ENCODE measurements at places on chromosomes 3 and 15.

- DNase-seq, result no peak
Observed at GRCh38 chr3:21792176-21792575, 41.2 kb upstream of the ZNF385D start.

- DNase-seq, result no peak
Observed at GRCh38 chr3:188270423-188270972, 116.5 kb downstream of the LPP start.

DNA sequence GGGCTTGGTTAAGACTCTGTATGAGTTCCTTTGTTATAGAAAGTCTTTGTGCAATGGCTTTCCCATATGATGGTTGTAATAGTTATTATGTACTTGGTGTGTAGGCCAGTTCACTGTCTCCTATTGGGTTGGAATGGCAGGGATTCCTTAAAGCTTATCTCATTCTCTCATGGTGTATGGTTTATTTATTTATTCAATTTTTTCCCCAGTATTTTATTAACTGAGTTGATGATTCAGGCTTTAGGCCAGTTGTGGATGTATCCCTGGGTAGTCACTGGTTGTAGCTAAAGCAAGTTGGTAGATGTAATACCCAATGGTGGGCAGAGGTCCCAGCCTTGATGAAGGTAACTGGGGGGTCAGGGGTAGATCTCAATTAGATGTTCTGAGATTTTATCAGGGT, 349.4 kb downstream of the DOCK3 start:
- DNase-seq, result no peak

GRCh38 chr3:45606991-45607712, 12.6 kb downstream of the LIMD1 start:
- DNase-seq, result no peak

GRCh38 chr3:52456800-52457183, 1.4 kb downstream of the NISCH start:
- no peak for DNase-seq

- no peak for DNase-seq
Observed at GRCh38 chr3:128707928-128708494, 18.0 kb upstream of the RAB7A start.

GRCh38 chr3:179149406-179149867, 1.3 kb downstream of the PIK3CA start:
- DNase-seq, result peak; percentile 29

- DNase-seq, result peak; percentile 48
Observed at GRCh38 chr15:63043335-63044076, 959 bp downstream of the TPM1 start.

GRCh38 chr3:173109143-173109542, 31.9 kb downstream of the SPATA16 start:
- DNase-seq, result no peak

DNA sequence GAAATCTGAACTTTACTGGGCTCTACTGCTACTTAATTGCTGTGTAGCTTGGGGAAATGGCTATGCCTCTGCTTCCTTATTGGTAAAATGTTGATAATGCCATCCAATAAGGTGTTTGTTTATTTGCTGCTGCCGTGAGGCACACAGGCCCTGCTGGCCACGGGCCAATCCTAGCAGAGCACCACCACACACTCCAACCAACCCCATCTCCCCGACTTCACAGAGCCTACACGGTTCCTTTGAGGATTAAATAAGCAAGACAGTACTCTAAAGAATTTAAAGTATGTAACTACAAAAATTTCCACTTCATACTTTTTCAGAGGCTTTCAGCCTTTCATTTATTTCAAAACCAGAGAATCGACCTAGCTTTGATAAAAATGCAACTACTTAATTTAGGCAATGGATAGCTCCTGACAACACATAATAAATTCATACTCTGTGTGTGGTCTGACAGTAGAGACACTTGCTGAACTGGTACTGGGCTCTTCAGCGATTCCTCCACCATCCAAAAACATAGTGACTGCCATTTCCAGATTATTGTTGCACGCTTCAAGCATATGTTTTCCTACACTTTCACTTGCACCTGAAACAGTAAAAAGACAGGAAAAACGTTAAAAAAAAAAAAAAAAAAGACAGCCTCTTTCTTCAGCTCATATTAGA, 25.3 kb downstream of the UBXN7 start:
- DNase-seq, result no peak

GRCh38 chr15:88702983-88703382, 64.2 kb downstream of the ISG20 start:
- DNase-seq, result no peak

Data from DMS53 (cell line).